NCI-H1930 (cell line): ENCODE measurements at places on chromosomes 11 and 22.

DNA sequence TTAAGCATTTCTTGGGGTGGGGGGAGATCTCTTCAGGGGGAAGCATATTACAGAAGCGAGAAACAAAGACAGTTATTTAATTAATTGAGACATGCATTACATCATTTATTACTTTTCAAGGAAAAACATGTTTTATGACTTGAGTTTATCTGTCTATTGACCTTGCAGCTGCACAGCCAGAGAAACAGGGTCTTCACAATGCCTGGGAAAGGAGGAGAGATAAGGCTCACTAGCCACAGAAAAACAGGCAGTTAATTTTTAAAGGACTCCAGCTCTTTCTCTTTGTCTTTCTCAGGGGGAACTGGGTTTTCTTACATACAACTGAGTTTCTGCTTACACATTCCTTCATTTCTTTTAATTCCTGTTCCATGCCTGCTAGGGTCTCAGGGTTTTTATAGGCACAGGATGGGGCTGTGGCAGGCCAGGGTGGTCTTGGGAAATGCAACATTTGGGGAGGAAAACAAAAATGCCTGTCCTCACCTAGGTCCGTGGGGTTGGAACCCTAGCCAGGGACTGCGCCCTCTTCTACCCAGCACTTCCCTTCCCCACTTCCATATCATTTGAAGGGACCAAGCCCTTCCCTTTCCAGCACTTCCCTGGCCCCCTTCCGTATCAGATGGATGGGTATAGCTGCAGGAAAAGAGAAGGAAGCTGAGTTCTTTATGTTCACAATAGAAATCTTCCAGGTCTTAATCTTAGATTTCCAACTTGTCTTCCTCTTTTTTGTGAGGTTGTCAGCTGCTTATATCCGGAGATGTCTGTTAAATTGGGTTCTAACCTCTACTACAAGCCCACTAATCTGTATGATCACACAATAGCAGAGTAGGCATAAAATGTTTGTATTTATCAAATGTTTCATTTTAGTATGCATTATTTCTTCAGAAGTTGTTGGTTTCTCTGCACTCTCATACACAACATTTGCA lies 38.3 kb downstream of the BIRC2 start:
- DNase-seq, result no peak

GRCh38 chr11:111194860-111195568 lies 50.5 kb upstream of the POU2AF2 start:
- no peak for DNase-seq

- DNase-seq, result no peak
Observed at GRCh38 chr22:42716649-42717127, 4.0 kb downstream of the A4GALT start.

GRCh38 chr11:96207459-96208449 lies 135.2 kb downstream of the MAML2 start:
- no peak for DNase-seq

- no peak for DNase-seq
Observed at GRCh38 chr11:69333879-69334278, 39.9 kb downstream of the MYEOV start.

GRCh38 chr22:38685761-38686160 lies 4.0 kb downstream of the TOMM22 start:
- no peak for DNase-seq

DNA sequence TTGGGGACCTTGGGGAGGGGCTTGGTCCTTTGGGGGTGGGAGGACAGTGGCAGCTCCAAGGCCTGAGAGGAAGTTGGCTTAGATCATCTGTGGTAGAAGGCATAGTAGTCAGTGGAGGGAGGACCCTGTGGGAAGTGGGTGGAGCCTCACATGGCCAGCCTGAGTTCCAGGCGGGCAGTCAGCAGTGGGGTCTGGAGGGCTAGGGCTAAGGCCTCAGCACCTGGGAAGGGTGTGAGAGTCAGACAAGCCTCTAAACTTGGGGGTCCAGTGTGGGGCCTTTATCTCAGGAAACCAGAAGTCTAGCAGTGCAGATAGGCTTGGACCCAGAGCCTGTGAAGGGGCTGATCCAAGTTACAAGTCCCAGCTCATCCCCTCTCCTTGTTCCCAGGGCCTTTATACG lies 4.0 kb downstream of the NLRX1 start:
- no peak for DNase-seq

GRCh38 chr11:68956142-68956541 lies 24.6 kb downstream of the MRGPRD start:
- DNase-seq, result no peak

- DNase-seq, result no peak
Observed at GRCh38 chr11:74680703-74681531, 50.3 kb downstream of the CHRDL2 start.

- DNase-seq, result no peak
Observed at GRCh38 chr22:41862160-41862529, 29.2 kb downstream of the SREBF2 start.

DNA sequence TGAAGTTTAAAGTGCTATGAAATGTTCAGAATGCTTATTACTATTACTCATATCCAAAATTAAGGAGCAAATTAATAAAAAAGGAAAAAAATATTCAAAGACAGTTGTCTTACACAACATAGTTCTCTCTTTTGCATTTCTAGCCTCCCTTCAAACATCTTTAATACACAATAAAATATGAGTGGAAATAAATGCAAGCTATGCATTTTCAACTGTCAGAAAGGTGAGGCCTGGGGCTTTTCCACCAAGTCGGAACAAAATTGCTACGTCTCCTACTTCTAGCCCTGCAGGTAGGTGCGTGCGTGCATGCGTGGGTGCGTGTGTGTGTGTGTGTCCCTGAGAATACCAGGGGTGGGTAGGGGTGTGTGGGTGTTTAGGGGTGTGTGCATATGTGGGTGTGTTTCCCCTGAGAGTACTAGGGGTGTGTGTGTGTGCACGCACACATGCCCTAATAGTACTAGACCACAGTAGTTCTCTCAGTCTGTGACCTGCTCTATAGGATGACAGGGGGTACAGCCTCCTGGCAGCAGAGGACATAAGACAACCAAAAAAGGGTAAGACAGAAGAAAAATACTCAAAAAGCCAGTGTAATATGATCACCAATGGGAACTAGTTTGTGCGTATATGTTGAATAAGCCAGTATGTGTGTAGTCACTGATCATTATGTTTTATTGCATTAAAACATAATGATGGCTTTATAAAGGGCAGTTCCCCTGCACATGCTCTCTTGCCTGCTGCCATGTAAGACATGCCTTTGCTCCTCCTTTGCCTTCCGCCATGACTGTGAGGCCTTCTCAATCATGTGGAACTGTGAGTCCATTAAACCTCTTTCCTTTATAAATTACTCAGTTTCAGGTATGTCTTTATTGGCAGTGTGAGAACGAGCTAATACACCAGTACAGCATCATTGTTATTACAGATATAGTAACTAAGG lies 89.4 kb downstream of the FAM168A start:
- no peak for DNase-seq

- no peak for DNase-seq
Observed at GRCh38 chr11:28966951-28967350, 858.8 kb downstream of the METTL15 start.

DNA sequence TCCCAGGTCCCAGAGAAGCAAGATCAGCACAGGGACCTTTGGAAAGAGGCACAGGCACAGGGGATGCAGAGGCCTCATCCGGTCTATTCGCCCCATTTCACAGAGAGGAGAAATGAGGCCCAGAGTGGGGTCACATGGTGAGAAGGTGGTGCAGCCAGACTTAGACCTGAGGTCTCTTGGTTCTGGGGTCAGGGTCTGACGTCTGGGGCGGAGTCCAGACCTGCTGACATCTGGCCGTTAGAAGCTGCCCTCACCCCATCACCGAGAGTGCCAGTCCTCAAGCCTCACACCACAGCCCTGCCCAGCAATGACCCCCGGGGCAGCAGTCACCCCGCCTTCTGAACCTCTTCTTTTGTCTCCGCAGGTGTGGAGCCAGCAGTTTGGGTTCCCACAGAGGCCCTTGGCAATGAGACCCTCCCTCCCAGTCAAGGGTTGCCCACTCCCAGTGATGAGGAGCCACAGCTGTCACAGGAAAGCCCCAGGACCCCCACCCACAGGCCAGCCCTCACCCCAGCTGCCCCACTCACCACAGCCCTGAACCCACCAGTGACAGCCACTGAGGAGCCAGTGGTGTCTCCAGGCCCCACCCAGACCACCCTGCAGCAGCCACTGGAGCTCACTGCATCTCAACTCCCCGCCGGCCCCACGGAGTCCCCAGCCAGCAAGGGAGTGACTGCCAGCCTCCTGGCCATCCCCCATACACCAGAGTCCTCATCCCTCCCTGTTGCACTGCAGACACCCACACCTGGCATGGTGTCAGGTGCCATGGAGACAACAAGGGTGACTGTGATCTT lies 62.4 kb downstream of the OTOG start:
- no peak for DNase-seq

- DNase-seq, result no peak
Observed at GRCh38 chr11:44300844-44301563, 8.9 kb downstream of the ALX4 start.

DNA sequence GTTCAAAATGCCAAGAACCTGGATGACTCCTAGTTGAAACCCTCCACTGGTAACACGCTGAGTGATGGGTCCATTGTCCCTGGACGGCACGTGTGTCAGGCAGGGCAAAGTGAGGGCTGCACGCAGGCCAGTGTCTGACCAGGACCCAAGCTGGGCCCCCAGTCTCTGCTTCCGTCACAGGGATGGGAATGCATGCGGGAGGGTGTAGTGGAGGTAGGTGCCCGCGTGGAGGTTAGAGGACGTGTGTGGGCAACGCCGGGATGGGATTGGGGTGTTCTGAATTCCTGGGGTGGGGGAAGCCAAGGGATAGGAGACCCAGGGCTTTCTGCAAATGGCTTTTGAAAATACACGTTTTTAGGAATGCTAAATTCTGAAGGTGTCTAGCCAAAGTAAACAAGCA lies 943.3 kb downstream of the BRD1 start:
- no peak for DNase-seq

GRCh38 chr11:104573441-104573990 lies 324.7 kb downstream of the CASP12 start:
- no peak for DNase-seq

DNA sequence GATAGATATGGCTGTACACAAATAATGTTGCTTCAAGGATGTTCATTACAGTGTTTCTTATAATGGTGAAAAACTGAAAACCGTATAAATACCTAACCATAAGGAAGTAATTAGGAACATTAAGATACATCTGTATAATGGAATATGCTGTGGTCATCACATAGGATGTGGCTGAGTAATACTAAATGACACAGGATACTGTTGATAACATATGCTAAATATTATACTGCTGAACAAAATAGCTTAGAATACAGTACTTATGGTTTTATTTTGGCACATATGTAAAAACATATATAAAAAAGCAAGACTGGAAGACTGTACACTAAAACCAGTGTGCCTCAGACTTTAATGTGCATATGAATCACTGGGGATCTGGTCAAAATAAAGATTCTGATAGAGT lies 43.8 kb downstream of the FBXO7 start:
- no peak for DNase-seq

DNA sequence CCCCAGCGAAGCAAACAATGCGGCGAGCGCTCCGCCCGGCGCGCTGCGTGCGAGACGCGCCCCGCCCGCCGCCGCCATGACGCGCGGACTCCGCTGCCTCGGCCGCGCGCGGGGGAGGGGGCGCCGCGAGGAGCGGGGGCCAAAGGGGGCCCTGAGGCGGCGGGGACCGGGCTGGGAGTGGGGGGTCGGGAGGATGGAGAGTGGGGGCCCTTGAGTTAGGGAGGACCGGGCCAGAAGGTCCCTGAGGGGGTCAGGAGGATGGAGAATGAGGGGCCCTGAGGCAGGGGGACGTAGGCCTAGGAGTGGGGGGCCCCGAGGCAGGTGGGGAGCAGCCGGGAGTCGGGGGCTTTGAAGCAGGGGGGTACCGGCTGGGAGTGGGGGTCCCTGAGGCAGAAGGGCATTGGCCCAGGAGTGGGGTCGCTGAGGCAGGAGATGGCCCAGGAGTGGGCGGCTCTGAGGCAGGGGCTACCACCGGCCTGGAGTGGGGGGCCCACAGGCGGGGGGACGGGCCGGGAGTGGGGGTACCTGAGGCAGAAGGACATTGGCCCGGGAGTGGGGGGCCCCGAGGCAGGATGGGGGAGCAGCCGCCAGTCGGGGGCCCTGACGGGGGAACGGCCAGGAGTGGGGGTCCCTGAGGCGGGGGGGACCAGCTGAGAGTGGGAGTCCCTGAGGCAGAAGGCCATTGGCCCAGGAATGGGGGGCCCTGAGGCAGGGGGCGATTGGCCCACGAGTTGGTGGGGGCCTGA lies at the start of gene BRD1:
Gene BRD1, minus strand, starts transcription at position 21 of the 746 bp plus-strand sequence. CDS start 3,556 bp downstream, outside the sequence.
- DNase-seq, result no peak

DNA sequence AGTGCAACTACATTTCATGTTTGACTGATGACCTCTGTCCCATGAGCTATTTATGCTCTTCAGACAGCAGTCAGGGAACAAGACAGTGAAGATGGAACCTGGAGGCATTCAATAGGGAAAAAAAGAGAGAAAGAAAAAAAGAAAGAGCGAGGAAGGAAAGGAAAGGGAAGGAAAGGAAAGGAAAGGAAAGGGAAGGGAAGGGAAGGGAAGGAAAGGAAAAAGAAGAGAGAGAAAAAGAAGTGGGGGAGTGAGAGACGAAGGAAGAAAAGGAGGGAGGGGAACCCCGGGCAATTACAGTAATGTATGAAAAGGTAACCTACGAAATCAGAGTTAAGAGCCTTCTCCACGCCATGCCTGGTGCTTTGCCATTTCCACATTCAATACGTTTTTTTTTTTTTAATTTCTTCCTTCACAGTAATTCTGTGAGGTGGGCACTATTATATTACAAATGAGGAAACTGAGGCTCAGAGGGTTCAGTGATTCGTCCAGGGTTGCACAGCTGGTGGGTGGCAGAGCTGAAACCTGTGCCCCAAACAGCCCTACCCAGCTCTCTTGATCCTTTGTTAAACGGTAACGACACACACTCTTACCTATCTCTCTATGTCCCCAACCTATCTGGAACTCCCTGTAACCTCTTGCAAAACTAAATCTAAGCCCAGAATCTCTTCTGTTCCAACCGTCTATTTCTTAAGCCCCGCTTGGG lies 39.3 kb downstream of the ETS1 start:
- no peak for DNase-seq

- no peak for DNase-seq
Observed at GRCh38 chr11:133269267-133269666, 263.0 kb downstream of the OPCML start.

DNA sequence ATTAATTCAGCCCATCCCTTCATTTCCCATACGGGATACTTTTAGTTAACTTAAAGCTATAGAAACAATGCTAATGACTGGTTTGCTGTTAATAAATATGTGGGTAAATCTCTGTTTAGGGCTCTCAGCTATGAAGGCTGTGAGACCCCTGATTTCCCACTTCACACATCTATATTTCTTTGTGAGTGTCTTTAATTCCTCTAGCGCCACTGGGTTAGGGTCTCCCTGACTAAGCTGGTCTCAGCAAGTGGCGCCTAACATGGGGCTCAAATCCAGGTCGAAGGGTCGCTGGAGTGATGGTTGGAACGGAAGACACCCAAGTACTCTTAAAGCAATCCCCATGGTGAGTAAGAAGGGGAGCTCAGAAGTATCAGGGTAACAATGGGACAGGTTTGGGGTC lies 14.4 kb upstream of the OOSP1 start:
- no peak for DNase-seq

- peak; percentile 48 for DNase-seq
Observed at GRCh38 chr11:67504005-67504949, 886 bp downstream of the PITPNM1 start.

- DNase-seq, result no peak
Observed at GRCh38 chr22:20186183-20186870, 35.5 kb upstream of the CCDC188 start.
